ENCODE measurements at places on chromosomes 2 and 18.

- no peak for DNase-seq
Measured at GRCh38 chr2:80545420-80546210, 241.1 kb upstream of the LRRTM1 start.

- DNase-seq = no peak
Measured at GRCh38 chr2:28433935-28434599, 41.4 kb downstream of the FOSL2 start.

GRCh38 chr2:121965661-121966060 is 210.2 kb downstream of the TSN start:
- DNase-seq = no peak

GRCh38 chr2:54384301-54385203 is 71.6 kb upstream of the SPTBN1 start:
- DNase-seq = no peak

DNA sequence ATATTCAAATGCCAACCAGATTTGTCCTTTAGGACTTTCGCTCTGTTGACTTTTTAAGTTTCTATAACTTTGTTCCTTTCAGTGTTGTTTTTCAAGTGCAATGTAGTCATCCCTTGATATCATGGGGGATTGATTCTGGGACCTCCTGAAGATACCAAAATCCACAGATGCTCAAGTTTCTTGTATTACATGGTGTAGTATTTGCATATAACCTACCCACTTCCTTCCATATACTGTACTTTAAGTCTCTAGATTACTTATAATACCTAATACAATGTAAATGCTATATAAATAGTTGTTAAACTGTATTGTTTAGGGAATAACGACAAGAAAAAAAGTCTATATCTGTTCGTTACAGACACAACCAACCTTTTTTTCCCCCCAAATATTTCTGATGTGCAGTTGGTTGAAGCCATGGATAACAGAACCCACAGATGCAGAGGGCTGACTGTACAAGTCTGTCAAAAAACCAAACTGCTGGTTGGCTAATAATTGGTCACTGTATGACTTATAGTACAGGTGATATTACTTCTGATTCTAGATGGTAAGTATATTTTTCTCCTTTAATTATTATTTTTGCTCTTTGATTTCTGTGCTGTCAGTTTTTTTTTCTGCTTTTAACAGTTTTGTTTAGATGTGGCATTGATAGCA is 201.7 kb upstream of the STON1 start:
- DNase-seq = no peak

DNA sequence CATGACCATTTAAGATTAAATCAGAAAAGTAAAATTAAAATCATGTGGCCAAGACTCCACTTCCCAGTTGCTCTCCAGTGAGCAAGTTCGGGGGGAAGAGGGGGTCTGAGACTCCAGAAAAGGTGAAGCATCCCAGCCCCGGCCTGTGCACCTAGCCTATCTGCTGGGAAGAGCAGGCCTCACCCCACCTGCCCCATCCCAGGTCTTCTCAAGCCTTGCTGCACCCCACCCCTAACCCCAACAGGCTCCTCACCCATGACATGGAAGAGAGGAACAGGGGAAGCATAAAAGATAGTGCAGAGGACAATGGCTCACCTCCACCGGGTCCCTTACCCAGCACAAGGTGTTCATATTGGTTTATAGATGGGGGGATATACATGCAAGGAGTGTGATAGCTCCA is 14.6 kb downstream of the CIB4 start:
- no peak for DNase-seq

DNA sequence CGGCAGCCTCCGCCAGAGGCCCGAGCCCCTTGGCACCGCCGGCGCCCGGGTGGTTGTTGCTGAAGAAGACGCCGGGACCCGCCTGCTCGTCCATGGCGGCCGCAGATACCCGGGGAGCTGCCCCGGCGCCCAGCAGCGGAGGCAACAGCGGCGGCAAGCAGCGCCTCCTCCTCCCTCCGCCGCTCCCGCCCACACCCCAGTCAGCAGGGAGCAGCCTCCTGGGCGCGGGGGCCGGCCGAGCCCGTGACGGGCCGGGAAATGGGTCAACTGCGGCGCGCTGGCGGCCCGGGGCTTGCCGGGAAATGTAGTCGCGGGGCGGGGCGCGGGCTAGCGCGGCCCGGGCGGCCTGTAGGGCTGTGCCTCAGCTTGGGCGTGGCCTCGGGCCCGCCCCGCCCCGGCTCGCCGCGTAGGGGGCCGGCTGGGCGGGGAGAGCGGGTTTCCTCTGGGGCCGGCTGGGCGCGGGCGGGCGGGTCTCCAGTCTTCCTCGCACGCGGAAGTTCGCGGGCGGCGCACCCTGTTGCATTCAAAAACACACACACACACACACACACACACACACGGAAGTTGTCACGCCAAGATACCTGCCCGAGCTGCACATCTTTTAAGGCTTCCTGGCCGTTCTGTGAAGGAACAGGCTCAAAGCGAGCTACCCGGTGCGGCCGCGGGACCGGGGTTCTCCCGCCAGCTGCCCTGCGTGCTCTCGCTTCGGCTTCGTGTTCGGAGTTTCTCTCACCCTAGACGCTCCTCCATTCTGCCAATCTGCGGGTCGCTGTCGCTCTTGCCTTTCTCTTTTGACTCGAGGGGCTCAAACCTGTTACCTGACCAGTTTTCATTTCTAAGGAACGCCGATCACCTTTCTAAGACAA is at the start of gene STRN:
Gene STRN, minus strand, starts transcription at position 167 of the 866 bp plus-strand sequence. Its CDS starts 73 bp downstream, at position 94.
- DNase-seq = peak; percentile 91

DNA sequence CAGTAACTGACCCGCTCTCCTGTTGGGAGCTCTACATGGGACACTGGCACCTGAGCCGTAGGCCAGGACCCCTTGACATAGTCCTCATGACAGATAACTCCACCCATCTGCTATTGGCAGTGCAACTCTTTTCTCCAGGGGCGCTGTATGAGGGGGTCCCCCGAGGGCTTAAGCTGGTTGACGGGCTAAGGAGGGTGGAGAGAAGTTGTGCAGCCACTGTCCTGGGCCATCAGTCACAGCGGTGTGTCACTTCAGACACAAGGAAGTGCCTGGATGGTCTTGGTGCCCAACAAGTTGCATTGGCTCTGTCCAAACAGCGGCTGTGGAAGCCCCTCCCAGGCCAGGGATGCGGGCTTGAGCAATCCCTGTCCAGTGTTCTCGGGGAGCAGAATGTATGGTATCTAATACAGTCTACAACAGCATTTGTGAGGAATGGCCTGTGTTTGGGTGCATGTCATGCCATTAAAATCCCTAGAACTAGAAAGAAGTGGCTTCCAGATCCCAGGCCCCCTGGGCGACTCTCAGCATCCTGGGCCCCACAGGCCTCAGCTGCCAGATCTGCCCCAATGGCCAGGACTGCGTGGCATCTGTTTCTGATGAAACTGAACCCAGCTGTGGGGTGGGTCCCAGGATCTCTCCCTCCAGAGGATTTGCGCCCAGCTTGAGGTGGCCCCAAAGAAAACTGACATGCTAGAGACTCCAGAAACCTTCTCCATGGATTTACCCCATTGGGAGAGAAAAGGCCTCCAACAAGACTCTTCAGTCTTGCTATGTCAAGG is 23.3 kb downstream of the TTC32 start:
- no peak for DNase-seq

- DNase-seq = no peak
Measured at GRCh38 chr2:143261986-143262385, 132.8 kb downstream of the ARHGAP15 start.

DNA sequence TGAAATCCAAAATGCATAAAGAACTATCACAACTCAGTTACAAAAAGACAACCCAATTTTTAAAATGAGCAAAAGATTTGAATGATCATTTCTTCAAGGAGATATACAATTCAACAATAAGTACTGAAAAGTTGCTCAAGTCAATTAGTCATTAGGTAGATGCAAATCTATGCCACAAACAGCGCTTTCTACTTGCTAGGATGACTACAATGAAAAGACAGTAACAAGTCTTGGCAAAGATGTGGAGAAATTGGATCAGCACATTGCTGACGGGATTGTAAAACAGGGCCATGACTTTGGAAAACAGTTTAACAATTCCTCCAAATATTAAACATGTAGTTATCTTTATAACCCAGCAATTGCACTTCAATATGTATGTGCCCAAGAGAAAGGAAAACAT is 166.3 kb upstream of the MC4R start:
- no peak for DNase-seq

- no peak for DNase-seq
Measured at GRCh38 chr18:75544496-75544895, 117.0 kb upstream of the SMIM21 start.

DNA sequence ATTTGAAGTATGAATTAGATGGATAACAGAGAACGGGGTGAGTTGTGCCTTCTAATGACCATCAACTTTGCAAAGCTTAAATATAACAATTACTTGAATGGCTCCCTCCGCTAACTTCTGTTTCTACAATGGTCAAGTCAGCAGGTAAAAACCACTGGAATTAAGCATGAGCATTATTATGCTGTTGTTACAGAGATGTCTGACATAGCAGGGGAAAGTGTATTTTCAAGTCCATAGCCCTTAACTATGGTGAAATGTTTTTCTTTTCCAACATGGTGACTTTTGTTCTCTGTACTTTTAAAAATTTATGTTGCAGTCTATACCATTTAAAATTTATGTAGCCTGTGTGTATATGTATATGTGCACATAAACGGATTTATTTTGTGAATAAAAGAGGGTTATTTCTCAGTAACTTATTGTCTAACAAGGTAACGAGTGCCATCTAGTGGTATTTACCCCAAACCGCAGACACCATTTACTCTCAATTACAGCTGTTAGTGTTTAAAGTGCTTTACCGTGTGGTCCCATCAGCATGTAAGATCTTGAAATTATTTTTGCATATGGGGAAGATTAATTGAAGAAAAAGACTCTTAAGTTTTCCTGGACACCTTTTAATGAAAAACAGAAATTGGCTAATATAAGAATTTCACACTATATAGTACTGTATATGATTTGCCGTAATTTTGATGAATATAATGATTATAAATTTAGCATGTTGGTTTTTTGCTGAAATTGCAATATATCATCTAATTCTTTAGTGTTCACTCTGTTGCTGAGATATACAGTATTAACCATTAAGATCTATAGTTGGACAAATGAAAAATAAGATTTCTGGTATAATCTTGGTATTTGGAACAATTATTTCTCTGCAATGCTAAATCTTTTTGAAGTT is 78.2 kb downstream of the UBE2E3 start:
- no peak for DNase-seq

DNA sequence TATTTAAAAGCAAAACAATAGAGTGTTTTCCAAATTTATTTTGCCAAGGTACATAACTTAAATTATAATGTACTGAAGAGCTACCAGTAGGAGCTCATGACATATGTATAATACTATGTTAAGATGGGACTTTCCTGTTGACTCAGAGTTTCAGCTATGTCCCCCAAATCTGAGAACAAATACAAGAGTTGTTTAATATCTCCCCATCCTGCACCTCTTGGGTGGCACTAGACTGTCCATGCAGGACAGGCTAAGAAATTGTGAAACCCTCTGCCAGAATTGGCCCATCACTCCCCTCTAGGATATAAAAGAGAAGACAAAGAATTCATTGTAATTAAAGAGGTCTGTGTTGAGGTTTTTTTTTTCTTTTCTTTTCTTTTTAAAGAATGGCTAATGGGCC is 21.7 kb upstream of the CTAGE1 start:
- no peak for DNase-seq

DNA sequence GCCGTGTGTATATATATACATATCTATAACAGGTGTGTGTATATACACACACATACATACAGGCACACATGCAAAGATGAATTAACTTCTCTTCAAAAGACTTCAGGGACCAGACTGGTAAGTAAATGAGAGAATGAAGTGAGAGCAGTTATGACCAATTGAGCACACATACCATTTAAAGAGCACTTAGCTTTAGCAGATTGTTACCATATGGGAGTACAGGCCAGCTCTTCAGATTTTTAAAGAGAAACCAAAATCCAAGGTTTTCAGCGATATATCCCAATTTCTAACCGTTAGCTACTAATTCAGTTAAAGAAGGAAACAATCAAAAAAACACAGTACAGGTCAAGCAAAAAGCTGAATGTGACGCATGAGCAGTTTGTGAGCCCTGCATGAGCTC is 23.7 kb downstream of the INPP1 start:
- DNase-seq = no peak

GRCh38 chr2:26652361-26653041 is 11.3 kb upstream of the CIB4 start:
- no peak for DNase-seq

DNA sequence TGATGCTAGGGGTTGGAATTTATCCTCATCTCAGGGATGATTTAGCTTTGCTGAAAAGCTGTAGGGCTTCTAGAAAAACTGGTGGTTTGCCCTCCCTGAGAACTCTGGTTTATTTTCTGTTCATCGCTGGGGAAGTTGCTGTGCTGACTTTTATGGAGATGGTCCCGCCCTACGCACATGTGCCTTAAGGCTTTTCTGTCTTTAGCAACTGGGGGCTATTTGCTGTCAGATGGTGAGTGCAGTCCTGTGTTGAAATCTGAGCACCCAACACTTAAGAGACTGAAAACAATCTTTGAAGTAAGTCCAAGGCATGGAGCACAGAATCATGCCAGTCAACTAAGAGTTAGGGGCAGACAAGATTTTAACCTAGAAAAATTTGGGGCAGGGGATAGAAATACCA is 2148.4 kb upstream of the CELF4 start:
- no peak for DNase-seq

GRCh38 chr2:29817299-29817698 is 104.1 kb downstream of the ALK start:
- DNase-seq = no peak

- no peak for DNase-seq
Measured at GRCh38 chr2:156448766-156449165, 12.6 kb downstream of the GPD2 start.

- no peak for DNase-seq
Measured at GRCh38 chr18:76721207-76721996, 101.0 kb upstream of the ZNF236 start.

DNA sequence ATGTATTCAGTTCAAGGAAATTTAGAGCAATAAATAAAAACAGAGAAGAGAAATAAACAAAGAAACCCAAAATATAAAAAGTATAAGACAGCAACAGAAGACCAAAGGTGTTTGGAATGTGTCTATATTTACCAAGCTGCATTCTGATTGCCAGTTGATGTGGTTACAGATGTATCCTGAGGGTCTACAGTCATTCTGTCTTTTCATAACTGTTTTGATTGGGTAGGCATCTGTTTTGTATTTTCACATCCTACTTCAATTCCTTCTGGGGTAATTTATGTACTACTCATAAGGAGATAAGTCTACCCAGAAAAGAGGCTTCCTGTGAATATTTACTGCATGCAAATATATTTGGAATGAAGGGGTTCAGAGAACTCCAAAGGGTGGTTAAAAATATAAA is 596.8 kb upstream of the GCFC2 start:
- DNase-seq = no peak

GRCh38 chr2:161570424-161571050 is 53.7 kb upstream of the SLC4A10 start:
- no peak for DNase-seq

All from stimulated activated CD8-positive, alpha-beta memory T cell treated with anti-CD3 and anti-CD28 coated beads, Interleukin-15, amount 100 ng/mL, for 24 hours (primary cell).